ENCODE measurements at places on chromosomes 16 and 17.
A peak's percentile ranks its signal among the peaks of the same experiment; 100 is the strongest.

- DNase-seq: no peak
Observed at GRCh38 chr17:52376137-52376536, 217.6 kb upstream of the CA10 start.

GRCh38 chr17:79826204-79826680, 13.0 kb downstream of the CBX4 start:
- DNase-seq: no peak

- DNase-seq: no peak
Observed at GRCh38 chr17:57723427-57724025, 21.6 kb downstream of the CCDC182 start.

DNA sequence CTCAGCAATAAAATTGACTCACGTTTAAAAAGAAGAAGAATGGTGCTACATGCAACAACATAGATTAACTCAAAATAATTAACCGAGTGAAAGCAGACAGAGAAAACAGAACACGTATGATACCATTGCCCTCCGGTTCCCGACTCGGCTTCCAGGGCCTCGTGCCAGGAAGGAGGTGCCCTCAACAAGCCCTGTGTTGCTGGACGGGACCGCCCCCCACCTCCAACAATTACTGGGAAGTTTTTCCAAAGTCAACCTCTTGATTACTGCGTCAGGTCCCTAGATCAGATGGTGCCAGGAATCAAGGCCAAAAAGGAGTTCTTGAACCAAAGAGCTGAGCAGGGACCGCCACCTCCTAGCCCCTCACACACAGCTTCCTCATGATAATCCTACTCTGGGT, 20.4 kb downstream of the DNAH17 start:
- DNase-seq: no peak

DNA sequence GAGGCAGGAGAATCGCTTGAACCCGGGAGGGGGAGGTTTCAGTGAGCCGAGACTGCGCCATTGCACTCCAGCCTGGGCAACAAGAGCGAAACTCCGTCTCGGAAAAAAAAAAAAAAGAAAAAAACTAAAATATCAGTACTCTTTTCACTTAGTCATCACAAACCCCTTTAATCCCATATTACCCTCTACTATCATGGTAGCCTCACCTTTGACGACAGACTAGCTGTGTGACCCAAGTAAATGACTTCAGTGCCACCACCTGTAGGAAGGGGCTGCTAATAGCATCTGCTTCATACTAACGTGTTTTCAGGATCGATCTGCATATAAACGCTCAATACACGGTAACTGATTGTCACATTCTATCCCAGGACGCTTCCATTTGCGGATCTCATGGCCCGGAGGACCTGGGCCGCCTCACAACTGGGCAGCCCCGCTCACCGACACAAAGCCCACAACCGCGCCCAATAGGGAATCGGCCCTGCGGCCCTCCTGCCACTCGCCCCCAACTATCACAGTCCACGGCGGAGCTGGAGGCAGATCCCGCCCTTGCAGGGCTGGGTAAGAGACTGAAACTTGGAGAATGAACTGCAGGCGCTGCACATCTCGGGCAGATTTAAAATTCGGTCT, 1.1 kb upstream of the ZNF263 start:
- peak; percentile 68 for DNase-seq

DNA sequence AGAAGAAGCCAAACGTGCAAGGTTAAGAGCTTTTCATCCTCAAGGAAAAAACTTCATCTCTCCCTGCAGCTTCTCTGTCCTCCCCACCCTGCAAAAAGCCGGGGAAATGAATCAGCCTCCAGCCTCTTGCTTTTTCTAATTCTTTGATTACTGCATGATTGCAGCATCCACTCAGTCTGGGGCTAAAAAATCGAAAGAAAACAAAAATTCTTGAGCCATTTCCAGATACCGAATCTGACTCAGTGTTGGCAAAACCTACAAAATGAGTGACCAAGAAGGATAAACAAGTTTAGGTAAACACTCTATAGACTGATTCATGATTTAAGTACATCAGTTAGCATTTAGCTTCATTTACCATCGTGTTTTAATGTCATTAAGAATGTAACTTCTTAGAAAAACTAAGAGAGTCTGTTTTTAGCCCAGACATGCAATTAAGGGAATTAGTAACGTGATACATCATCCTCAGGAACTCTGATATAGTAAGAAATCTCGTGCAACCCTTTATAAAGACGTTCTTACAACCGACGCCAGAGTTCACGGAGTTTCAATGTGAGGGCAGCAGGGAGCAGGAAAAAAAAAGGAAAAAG, 287.3 kb upstream of the FOXF1 start:
- no peak for DNase-seq
